ENCODE measurements at places on chromosomes 3 and 15.

- no peak for DNase-seq
Observed at GRCh38 chr3:49279376-49279775, 2.3 kb upstream of the C3orf62 start.

GRCh38 chr3:187926620-187927019 is 181.4 kb upstream of the BCL6 start:
- DNase-seq = no peak

DNA sequence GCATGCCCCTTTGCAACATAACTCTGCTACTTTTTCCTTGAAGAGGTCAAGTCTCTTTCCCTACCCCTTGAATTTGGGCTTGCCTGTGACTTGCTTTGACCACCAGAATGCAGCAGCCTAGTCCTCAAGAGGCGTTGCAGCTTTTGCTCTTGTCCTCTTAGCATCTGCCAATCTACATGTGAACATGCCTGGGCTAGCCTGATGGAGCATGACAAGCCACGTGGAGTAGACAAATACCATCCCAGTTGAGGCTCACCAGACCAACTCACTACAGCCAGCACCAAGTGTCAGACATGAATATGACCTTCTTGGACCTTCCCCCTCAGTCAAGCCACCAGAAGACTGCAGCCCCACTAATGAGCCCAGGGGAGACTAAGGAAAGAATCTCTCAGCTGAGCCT is 32.9 kb downstream of the AMOTL2 start:
- no peak for DNase-seq

DNA sequence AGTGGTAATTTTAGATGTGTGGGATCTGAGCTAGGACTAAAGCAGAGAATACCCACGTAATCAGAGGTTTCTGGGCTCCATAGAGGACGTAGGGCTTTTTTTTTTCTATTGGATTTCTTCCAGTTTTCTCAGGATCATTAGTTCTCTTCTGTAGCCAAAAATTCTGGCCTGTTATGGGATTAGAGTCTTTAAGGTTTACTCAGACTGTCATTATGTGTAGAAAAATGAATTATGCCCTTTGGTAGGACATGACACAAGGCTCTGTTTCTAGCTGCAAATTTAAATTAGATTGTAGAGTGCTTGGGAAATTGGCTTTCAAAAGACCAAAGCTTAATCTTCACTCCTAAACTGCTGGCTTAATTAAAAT is 1.9 kb downstream of the SETD5 start:
- no peak for DNase-seq

GRCh38 chr3:151248772-151249337 is 29.5 kb downstream of the P2RY14 start:
- no peak for DNase-seq

GRCh38 chr3:78347176-78347575 is 1307.3 kb downstream of the ROBO2 start:
- DNase-seq = no peak

GRCh38 chr3:79845546-79845945 is 77.7 kb upstream of the ROBO1 start:
- no peak for DNase-seq

- no peak for DNase-seq
Observed at GRCh38 chr3:164929642-164930041, 148.7 kb downstream of the SI start.

DNA sequence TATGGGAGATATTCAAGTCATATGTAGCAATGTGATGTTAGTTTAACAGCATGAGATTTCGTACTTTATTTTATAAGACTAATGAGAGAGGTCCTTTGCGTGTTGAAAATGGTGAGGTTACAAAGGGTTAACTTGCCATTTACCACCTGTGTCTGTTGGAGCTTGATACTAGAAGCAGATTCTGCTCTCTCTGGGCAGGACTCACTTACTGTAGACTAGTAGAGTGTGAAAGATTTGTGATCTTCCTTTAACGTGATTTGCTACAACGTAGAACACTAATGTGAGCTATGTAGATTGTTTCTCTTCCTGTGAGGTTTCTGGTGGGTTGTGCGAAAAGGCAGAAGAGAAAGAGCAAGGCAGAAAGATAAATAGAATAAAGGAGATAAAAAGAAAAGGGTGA is 1.1 kb downstream of the TP63 start:
- no peak for DNase-seq

DNA sequence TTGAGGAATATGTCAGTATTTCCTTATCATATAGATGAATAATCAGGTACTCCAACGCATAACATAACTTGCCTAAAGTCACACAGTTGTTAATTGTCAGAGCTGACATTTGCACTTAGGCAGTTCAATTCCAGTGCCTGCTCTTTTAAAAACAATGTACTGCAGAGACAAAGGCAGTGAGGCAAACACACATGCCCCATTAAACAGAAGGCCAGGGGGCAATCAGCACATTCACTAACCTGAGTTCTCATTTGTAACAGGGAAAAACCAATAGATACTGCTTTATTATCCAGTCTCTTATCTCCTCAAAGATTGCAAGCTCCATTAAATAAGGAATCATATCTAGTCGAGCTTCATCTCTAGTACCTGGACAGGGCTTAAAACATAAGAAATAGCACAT is 1017.4 kb downstream of the SQOR start:
- no peak for DNase-seq

DNA sequence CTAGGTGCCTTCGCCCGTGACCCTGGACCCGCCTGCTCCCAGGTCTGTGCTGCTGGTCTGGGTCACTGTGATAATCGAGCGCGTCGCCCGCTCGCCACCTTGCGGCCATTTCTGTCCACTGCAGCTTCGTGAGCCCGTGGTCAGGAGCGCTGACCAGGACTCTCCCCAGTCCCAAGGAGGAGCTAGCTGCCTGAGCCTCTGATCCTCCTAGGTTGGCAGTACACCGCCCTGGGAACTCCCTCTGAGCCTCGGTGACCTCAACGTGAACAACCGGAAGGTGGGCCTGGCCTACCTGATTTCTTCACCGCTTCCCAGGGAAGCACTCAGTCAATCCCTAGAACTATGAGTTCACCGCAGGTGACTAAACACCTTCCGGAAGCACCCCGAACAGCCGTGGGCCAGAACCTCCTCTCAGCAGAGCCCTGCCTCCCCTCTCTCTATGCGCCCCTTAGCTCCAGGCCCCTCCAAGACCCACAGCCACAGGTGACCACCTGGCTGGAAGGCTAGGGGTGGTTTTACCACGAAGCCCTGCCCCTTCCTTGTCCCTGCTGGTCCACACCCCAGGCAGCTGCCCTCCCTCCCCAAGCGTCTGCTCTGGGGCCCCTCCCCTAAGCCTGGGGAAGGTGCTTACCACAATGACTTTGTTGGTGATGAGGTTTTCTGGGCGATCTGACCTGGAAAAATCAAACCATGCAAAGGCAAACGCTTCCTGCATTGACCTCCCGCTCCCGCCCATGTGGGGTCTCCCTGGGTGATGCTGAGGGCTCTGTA is 9.7 kb downstream of the PLA2G4D start:
- DNase-seq = no peak

GRCh38 chr3:187262360-187262759 is 29.2 kb downstream of the MASP1 start:
- DNase-seq = no peak

GRCh38 chr3:126269354-126269753 is 87.9 kb downstream of the KLF15 start:
- DNase-seq = no peak
